AML-193 (cell line): ENCODE measurements at places on chromosomes 6 and 20.

GRCh38 chr6:17650656-17651309 is 50.7 kb downstream of the FAM8A1 start:
- DNase-seq: no peak

GRCh38 chr20:49753133-49753532 is 39.5 kb upstream of the B4GALT5 start:
- no peak for DNase-seq

- no peak for DNase-seq
Measured at GRCh38 chr6:109303164-109303563, 79.1 kb downstream of the CD164 start.

GRCh38 chr6:119077643-119078375 is 655 bp downstream of the FAM184A start:
- DNase-seq: no peak

DNA sequence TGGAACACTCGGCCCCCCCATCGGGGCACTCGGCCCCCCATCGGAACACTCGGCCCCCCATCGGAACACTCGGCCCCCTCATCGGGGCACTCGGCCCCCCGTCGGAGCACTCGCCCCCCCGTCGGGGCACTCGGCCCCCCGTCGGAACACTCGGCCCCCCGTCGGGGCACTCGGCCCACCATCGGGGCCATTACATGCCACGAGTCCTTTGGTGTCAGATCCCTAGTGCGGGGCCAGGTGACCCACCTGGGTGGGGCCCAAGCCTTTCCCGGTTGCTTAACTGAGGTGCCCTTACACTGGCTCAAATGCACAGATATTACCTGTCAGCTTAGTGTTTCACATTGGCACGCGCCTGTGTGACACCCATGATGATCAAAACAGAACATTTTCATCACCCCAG is 95.9 kb downstream of the TAF4 start:
- DNase-seq: no peak

DNA sequence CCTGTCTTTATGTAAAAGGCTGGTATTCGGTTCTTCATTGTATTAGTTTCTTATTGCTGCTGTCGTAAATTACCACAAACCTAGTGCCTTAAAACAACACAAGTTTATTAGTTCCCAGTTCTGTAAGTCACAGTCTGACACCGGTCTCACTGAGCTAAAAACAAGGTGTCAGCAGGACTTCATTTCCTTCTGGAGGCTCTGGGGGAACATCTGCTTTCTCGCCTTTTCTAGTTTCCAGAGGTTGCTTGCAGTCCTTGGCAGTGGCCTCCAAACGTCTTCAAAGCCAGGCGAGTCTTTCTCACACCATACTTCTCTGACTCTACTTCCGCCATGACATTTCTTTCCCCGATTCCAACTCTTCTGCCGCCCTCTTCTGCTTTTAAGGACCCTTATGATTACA is 43.0 kb upstream of the ZFAND3 start:
- no peak for DNase-seq

DNA sequence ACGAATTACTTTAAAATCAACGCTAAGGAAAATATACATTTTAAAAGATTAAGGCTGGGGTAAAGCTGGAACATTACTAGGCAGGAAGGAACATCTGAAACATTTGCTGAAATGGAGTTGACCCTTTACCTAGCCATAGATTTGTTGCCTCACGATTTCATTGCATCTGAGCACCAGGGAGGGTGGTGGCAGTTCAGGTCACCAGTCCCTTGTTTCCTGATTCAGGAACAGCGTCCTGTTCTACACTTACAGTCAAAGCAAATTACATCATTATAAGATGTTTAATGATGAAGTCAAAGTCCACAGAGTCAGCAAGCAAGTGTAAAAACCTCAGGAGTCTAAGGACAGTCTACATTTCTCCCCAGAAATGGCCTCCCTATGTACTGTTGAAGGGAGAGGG is 9.0 kb upstream of the MICA start:
- DNase-seq: no peak

DNA sequence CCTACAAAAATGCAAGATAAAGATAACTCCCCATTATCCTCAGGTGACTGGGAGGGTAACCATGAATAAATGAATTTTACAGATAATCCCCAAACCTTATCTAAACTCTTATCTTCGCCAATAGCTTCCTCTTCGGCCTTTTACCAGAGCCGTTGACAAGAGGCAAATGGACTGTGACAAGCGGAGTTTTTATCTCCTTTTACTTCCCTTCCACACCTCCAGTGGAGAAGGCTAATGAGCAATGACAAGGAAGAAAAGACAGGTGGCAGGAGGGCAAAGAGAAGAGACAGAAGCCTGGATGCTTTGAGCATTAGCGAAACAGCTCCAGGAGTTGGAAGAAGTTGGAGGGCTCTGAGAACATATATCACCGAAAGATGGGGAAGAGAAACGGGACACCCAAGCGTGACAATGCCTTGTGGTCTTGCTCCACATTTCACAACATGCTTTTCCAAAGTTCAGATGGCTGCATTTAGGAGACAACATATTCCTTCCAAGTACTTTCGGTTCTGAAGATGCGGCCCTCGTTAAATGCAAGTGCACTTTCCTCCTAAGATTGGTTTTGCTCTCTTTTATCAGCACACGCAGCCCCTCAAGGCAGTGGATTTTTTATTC is 69.2 kb downstream of the PRDM1 start:
- DNase-seq: no peak

- DNase-seq: no peak
Measured at GRCh38 chr6:168925671-168926070, 328.0 kb downstream of the THBS2 start.

DNA sequence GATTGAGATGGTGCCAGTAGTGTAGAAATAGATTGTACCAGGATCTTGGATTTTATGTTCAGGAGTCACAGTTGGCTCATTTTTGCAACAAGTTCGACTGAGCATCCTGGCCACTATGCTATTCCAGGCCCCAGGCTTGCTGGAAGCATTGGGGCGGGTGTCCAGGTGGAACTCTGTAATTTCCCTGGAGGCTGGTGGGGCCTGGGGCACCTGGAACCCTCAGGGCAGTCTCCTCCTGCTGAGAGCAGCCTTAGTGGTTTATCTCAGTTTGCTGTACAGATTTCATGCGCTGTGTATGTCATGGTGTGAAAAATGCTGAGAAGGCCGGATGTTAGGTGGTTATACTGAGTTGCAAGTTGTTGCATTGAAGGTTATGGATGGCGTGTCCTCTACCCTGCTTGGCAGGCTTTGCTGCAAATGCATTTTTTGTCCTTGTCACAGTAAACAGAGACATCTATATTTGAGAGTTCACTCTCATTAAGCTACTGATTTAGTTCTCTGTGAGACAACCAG is 135.1 kb upstream of the MYLIP start:
- DNase-seq: no peak

- DNase-seq: no peak
Measured at GRCh38 chr6:159934181-159934580, 34.7 kb upstream of the IGF2R start.

DNA sequence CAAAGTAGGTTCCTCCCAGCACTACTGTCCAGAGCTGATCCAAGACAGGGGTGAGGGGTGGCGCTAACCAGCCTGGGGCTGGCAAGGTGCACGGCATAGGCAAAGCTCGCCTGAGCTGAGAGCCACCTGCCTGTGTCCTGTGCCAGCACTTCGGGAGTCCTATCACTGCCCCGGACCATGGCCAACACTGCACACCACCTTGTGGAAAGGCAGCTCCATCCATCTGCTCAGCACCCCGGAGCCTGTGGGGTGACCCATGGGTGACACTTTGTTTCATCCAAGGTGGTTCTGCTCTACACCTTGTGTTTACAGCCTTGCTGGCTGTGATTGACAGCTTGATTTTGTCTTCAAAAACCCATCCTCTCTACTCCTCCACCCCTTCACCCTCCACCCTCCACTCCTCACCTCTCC is 32.9 kb upstream of the GATA5 start:
- DNase-seq: no peak

GRCh38 chr20:3464166-3464565 is 6.7 kb upstream of the ATRN start:
- DNase-seq: no peak

GRCh38 chr20:25237610-25238318 is 10.1 kb upstream of the PYGB start:
- DNase-seq: peak; percentile 69

GRCh38 chr6:131172222-131172621 is 37.0 kb downstream of the AKAP7 start:
- DNase-seq: no peak

DNA sequence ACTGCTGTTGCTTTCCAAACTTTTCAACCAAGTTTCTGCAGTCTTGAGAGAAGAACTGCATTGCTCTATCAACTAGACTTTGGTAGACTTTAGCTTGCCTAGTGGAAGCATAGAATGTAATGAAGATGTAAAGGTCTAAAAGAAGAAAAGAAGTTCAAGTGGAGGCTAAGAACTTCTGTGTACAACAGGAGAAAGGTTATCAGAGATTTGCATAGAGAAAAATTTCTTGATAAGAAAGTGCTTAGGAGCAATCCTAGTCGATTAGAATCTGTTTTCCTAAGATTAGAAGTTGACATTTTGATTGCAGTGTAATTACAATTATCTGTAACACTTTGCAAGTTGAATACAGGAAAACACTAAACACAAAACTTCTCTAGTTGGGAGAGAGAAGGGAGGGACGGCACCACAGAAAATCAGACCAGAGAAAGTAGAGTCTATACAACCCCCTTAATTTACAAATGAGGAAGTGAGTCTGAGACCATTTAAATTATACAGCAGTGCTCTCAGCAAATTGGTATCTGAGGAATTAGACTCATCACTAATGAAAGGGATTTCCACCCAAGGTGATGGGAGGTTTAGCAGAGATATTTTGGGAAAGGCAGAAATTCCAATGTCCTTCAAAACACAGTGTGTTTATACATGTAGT is 194.3 kb upstream of the MARCKS start:
- no peak for DNase-seq

DNA sequence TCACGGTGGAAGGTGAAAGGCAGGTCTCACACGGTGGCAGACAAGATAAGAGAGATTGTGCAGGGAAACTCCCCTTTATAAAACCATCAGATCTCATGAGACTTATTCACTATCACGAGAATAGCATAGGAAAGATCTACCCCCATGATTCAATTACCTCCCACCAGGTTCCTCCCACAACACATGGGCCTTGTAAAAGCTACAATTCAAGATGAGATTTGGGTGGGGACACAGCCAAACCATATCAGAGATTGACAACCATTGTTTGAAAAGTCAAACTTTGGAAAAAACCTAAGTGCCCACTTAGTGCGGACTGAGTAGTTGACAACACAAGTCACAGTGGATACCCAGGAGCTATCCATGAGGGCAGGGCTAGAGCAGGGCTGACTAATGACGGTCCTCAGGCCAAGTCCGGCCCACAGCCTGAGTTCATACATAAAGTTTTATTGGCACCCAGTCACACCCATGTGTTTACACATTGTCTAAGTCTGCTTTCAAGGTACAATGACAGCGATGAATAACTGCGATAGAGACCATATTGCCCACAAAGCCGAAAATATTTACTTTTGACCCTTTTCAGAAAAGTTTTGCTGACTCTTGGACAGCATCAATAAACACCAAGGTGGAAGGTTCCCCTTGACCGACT is 33.8 kb upstream of the PMEPA1 start:
- no peak for DNase-seq

DNA sequence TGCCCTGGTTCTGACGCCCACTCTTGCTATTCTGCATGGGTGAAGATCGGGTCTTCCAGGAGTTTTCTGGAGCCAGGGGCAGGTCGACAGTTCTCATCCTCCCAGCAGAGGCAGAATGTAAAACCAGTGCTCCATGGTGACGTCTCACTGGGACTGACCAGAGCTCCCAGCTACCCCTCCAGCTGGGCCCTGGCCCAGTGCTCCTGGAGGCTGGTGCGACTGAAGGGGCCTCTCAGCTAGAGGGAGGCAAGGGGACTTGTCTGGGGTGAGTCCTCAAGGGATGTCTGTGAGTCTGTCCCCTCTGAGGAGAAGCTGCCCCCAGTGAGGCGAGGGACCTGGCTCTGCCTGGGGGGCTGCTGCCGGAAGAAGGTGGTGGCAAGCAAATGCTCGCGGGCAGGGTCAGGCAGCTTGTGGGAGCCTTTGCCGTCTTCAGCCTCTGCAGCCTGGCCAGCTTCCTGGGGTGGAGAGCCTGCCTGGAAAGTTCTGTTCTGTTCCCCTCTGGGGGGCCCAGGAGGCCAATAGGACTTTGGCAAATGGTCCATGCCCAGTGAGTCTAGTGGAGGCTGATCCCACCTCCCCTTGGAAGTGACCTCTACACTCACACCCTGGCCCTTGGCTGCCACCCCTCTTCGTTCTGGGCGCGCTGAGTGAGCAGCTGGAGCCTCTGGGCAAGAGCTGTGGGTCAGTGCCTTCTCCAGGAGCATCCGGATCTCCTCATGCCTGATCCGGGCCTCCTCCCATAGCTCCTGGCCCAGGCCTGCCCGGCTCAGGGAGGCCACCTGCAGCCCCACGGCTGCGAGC is 47.5 kb downstream of the KIAA1755 start:
- DNase-seq: no peak

GRCh38 chr20:50447817-50448216 is 62.4 kb upstream of the PTPN1 start:
- no peak for DNase-seq
